Parietal lobe (tissue), 2 donors: ENCODE measurements at places on chromosomes 5 and 9. TPM values are rescaled to one million over a fixed set of nuclear protein-coding genes. Genes with fewer than 3 reads are reported as not detected.

Gene PCDHGB5
- total RNA-seq = 41.6 TPM

Gene PHYHD1
- total RNA-seq = 1.9 TPM

Gene LHX3
- total RNA-seq = not detected

Gene OSMR
- 1.3 TPM for total RNA-seq

Gene SEMA4D
- 38.2 TPM for total RNA-seq

Gene SH2D3C
- total RNA-seq = 11.3 TPM

Gene SOHLH1
- total RNA-seq = not detected

Gene FAM78A
- total RNA-seq = 1.9 TPM

Gene LAMC3
- 2.2 TPM for total RNA-seq

Gene CCDC171
- 75.1 TPM for total RNA-seq
